ENCODE measurements at places on chromosomes 3 and 15.

GRCh38 chr15:60573936-60574335 is 95.0 kb upstream of the ICE2 start:
- no peak for DNase-seq

- DNase-seq: peak; percentile 88
These were observed at the start of gene FAN1 for GRCh38 chr15:30903497-30904187. Gene FAN1 (plus strand): TSS chr15:30903915. CDS start chr15:30904664, 749 bp downstream.

DNA sequence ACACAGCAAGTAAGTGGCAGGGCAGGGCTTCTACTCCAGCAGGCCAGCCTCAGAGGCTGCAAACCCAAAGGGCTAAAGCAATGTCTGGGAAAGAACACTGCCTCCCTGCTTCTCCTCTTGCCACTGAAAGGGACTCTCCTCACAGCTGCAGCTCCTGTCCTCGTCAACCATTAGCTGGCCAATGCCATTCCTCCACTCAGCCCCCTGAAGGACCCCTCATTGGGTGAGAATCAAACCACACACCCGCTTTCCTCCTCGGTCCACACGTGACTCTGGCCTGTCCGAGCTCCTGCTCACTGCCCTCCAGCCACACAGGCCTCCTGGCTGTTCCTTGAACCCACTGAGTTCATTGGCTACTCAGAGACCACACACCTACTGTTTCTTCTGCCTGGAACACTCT is 253.7 kb upstream of the TLE3 start:
- DNase-seq: no peak

DNA sequence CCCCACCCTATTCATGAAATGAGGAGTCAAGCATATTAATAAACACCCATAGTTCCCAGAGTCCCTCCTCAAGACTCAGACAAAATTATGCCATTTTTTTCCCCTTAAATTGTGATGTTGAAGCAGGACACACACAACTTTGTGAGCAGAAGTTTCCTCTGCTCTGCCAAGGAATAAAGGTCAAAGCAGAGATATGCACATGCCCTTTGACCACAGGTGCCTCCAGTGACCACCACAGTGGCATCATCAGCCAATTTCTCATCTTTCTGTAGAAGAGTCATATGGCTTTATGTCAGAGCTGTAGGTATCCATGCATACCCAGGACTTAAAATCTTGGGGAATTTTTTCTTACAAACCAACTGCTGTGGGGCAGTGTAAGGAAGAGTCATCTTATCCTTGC is 304.4 kb upstream of the GADL1 start:
- no peak for DNase-seq

GRCh38 chr15:66581972-66582537 is 16.3 kb upstream of the LCTL start:
- no peak for DNase-seq

DNA sequence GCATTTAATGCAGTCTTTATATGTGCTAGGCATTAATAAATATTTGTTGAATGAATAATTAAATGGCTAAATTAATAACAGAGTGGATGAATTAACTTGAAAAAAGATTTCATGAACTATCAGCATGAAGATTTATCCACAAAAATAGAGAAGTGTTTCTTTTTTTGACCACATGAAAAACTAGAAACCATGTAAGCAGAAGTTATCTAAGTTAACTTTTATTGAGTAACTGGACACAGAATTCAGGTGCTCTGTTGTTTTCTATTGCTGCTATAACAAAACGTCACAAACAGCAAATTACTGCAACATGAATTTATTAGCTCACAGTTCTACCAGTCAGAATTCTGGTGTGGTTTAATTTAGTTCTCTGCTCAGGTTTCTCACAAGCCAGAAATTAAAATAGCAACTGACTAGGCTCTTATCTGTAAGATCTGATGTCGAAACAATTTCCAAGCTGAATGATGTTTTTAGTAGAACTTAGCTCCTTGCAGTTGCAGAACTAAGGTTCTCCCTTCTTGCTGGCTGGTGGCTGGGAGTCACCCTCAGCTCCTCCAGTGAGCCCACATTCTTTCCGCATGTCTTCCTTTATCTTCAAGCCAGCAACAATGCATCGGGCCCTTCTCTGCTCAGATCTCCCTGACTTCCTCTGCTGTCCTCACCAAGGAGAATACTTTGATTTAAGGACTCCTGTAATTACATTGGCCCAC is 810.2 kb upstream of the ALCAM start:
- no peak for DNase-seq

DNA sequence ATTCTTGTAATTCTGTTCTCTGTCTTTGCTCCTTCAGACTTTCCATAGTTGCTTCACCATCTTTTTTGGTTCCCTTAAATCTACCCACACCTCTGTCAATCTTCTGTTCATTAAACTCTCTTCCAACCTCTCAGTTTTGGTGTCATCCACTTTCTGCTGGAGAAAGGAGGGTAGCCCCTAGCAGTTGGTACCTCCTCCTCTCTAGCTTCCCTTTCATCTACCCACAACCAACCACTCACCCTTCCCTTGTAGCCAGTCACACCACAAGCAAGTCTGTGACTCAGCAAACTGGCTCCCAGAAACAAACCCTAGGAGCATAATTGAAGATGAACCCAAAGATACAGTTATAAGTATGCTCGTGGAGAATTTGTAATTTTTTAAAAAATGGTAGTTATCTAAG is 318.6 kb downstream of the FHIT start:
- no peak for DNase-seq

- DNase-seq: no peak
These were observed 4.8 kb upstream of the CSPG5 start for GRCh38 chr3:47583320-47584075.

DNA sequence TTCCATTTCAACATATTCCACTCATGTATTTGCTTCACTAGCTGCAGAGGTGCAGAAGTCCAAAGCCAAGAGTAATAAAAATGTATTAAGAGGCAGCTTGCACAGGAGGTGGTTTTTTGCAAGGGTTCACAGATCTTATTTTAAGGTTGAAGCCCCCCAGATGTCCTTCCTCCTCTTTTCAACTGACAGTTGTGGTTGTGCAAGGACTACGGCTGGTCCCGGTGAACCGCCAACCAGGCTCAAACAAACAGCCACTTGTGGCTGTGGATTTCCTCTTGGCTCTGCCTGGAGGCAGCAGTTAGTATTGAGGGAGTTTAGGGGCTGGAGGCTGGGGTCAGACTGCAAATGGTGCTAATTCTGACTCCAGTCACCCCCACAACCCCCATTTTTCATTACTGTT is 240.7 kb upstream of the TBC1D5 start:
- DNase-seq: peak; percentile 98
